ENCODE measurements at places on chromosomes 4 and X.

DNA sequence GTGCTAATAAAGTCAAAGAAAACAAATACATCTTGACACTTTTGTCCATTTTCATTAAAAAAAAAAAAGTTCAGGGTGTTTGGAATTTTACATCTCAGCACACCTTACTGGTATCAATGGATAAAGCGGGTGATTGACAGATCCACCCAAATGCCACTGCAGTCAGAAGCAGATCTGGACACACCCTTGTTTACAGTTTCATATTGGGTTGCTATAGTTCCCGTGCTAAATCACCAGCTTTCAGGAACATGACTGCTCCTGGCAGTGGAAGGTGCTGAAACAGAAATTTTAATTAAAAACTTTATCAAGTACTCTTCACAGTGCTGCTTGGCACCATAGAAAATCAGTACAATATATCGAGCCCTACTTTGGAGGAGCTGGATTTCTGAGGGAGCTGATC, 116.3 kb downstream of the STOX2 start:
- no peak for DNase-seq

- no peak for DNase-seq
Measured at GRCh38 chrX:42127563-42127962, 204.2 kb upstream of the CASK start.

- no peak for DNase-seq
Measured at GRCh38 chrX:139559383-139560042, 29.0 kb downstream of the F9 start.

GRCh38 chrX:70022616-70023015, 27.1 kb downstream of the AWAT2 start:
- no peak for DNase-seq

GRCh38 chr4:60724623-60725022, 475.5 kb upstream of the ADGRL3 start:
- no peak for DNase-seq

GRCh38 chr4:5168891-5169290, 117.6 kb downstream of the STK32B start:
- DNase-seq: no peak

DNA sequence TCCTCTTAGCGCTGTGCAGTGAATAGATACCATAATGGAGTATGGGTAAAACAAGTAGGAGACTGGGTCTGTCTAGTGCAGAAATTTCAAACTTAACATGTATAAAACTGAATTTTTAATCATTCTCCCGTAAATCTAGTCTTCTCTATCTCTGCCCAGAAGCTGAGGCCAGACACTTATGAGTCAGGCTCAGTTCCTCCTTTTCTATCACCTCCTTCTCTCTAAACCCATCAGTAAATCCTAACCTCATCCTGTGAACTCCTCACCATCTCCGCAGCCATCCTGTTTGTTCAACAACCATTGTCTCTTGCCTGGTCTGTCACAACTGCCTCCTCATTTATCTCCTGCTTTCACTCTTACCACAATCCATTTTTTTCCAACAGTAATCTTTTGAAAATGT, 19.8 kb upstream of the SGMS2 start:
- no peak for DNase-seq

DNA sequence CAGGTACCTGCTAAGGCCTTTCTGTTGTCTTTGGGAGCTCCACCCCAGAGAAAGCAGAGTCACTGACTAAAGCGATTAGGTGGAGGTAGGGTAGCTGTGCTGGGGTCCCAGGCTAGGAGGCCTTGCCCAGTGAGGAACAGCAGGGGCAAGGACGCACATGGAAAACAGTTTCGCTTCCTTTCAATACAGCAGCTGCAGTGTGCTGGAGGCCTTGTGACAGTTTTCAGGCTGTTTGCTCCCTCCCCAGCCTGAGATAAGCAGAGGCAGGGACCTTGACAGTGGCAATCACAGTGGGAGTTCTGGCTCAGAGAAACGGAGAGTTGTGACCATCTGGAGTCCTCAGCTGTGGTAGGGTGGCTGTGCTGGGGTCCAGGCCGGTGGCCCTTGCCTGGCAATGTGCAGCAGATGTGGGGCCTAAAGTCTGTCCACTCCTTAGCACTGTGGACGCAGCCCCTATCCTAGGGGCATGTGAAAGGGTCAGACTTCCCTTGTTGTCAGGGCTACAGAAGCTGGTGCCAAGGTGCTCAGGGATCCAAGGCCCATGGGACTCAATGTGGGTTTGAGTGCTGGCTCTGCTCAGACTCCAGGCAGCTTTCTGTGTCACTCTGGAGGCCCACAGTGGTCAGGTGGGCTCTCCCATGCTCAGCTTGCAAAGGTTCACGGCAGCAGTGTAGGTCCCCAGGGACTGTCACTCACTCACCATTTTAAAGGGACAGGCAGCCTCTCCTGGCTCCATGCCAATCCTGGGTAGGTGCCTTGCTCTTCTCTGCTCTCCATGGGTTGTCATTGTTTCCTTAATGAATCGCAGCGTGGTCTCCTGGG, 534.9 kb upstream of the FMR1 start:
- no peak for DNase-seq

- no peak for DNase-seq
Measured at GRCh38 chrX:18985186-18985435, 1.2 kb upstream of the PHKA2 start.

GRCh38 chr4:22167201-22167600, 218.6 kb upstream of the KCNIP4 start:
- DNase-seq: no peak

- DNase-seq: no peak
Measured at GRCh38 chr4:45438047-45438446, 685.8 kb downstream of the GABRG1 start.

DNA sequence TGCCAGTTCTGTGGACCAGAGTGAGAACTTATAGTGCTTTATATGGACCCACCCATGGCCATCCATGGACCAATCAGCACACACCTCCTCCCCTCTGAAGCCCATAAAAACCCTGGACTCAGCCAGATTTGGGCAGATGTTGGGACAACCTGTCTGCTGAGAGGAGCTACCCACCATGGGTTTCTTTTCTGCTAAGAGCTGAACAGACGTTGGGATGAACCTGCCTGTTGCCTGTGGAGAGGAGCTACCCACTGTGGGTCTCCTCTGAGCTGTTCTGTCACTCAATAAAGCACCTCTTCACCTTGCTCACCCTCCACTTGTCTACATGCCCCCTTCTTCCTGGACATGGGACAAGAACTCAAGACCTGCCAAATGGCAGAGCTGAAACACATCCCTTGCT, 9.0 kb upstream of the HSD17B11 start:
- no peak for DNase-seq

- DNase-seq: no peak
Measured at GRCh38 chr4:52554612-52555355, 104.3 kb downstream of the USP46 start.

DNA sequence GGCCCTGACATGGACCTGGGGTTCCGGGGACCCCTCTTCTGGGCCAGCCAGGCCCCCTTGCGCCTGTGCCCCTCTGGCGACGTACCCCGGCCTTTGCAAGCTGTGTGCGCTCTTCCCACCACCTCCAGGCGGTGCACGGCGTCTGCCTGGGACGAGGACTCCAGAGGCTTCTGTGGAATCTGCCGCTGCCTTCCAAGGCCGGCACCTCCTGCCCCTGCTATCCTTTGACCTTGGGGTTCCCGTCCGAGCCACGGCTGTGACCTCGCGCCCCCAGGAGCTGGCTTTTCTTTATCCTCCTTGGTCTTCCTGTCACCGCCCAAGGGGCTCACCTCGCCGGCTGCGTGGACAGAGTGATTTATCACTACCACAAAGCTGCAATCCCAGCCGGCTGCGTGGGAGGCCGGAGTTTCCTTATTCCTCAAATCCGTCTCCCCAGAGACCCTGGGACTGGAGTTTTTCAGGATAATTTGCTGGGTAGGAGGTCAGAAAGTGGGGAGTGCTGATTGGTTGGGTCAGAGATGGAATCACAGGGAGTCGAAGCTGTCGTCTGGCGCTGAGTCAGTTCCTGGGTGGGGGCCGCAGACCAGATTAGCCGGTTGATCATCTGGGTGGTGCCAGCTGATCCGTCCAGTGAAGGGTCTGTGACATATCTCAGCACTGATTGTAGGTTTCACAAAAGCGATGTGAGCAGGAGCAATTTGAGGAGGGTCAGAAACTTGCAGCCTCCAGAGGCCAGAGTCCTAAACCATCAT, 19.8 kb upstream of the PLCXD1 start:
- DNase-seq: peak; percentile 58

GRCh38 chr4:13399257-13399656, 84.9 kb downstream of the RAB28 start:
- DNase-seq: no peak

DNA sequence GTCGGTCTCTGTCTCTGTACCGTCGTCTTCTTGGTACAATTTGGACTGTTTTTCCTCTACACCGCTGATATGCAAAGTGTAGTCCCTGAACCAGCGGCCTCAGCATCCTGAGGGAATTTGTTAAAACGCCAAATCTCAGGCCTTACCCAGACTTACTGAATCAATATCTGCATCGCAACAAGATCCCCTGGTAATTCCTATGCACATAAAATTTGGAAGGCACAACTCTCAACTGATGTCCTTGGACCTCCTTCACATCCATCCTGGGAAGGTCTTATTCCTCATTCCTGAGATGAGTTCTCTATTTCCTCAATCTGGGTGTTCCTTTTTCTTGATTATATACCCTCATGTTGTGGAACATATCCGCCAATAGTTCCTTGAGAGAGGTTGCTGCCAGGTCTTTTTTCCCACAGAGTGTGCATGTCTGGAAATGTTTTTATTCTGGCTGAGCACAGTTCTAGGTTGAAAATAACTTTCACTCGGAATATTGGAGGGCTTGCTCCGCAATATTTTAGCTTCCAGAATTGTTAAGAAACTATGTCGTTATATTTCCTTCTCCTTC, 738 bp upstream of the HPF1 start:
- DNase-seq: no peak

GRCh38 chr4:41425650-41426049, 112.3 kb upstream of the LIMCH1 start:
- DNase-seq: no peak

DNA sequence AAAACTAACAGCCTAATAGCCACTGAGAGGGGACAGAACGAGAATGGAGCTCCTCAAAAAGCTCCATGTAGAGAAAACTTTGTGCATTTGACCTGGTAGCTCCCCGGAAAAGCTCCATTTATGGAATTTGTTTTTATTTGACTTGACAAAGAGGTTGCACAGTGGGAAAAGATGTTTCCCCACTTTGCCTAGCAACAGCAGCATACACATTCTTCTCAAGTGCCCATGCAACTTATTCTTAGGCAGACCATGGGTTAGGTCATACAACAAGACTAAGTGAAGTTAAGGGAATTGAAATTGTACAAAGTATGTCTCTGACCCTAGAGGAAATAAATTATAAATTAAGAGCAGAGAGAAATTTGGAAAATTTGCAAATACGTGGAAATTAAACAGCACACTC, 949.6 kb upstream of the PRKX start:
- DNase-seq: no peak

- no peak for DNase-seq
Measured at GRCh38 chrX:118770133-118770760, 42.8 kb downstream of the IL13RA1 start.

DNA sequence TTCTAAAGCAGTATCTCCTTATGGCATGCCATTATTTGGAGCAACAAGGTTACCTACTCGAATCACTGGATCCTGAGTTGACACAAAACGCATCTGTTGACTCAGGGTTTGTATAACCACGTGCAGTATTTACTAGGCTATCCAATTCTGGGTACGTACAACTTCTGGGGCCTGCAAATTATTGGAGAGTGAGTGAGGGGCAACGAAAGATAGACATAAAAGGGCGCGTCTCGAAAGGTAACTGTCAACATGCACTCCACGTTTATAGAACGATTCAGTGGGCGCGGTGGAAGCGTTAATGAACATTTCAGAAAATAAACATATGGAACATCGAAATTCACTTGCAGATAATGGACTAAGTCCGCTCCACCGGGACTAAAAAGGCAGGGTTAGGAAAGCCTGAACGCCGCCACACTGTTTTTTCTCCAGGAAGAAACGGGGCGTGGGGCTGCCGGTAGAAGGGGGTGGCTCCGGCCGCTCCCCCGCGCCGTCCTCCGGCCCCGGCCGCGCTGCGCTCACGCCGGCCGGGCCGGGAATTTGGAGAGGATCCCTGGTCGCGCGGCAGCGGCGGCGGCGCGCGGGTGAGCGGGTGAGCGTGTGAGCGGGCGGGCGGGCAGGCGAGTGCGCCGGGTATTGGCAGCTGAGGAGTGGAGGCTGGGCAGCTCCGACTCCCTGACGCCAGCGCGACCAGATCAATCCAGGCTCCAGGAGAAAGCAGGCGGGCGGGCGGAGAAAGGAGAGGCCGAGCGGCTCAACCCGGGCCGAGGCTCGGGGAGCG, at the start of gene SMAD1:
Gene SMAD1, plus strand, starts transcription at position 690 of the 778 bp plus-strand sequence. CDS start 32,761 bp downstream, outside the sequence.
- peak; percentile 89 for DNase-seq

- DNase-seq: no peak
Measured at GRCh38 chrX:99117011-99117410, 1293.1 kb downstream of the PCDH19 start.

GRCh38 chrX:130343411-130343810, 3.7 kb downstream of the SLC25A14 start:
- DNase-seq: no peak

- DNase-seq: no peak
Measured at GRCh38 chr4:10161840-10162239, 45.2 kb upstream of the WDR1 start.

DNA sequence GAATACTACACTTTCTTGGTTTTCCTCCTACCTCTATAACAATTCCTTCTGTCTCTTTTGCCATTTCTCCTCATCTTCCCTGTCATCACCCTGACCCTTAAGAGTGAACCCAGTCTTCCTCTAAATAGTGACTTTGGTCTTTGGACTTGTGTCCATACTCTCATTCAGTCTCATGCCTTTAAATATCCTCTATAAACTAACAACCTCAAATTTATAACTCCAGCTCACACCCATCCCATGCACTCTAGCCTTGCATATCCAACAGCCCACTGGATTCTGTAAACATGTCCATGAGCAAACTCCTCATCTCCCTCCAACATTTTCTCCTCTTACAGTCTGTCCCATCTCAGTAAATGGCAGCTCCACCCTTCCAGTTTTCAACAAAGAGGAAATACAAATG, 15.0 kb downstream of the BCLAF3 start:
- DNase-seq: no peak

GRCh38 chr4:114597410-114598115, 1.0 kb upstream of the UGT8 start:
- DNase-seq: no peak

DNA sequence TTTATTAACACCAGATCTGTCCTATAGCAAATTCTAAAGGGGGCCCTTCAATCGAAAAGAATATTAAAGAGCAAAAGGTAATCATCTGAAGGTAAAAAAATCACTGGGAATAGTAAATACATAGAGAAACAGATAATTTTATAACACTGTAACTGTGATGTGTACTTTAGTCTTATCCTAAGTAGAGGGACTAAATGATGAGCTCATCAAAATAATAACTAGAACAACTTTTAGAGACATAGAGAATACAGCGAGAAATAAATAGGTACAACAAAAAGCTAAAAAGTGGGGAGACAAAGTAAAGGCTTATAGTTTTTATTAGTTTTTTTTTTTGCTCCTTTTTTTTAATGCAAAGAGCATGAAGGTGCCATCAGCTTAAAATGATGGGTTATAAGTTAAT, 17.3 kb upstream of the CT83 start:
- no peak for DNase-seq

DNA sequence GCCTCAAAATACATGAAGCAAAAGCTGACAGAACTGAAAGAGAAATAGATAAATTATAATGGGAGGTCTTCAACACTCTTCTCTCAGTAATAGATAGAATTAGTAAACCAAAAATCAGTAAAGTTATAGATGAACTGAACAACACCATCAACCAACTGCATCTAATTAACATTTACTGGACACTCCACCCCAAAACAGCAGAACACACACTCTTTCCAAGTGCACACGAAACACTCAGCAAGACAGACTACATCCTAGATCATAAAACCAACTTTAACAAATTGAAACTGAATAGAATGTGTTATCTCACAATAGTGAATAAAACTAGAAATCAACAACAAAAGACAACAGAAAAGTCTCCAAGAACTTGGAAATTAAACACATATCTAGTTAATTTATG, 25.1 kb upstream of the TCEAL4 start:
- DNase-seq: no peak

Measured in ascending aorta (tissue), 2 donors.